Ascending aorta (tissue), 2 donors: ENCODE measurements at places on chromosomes 5 and 9.
A peak's percentile ranks its signal among the peaks of the same experiment; 100 is the strongest.

DNA sequence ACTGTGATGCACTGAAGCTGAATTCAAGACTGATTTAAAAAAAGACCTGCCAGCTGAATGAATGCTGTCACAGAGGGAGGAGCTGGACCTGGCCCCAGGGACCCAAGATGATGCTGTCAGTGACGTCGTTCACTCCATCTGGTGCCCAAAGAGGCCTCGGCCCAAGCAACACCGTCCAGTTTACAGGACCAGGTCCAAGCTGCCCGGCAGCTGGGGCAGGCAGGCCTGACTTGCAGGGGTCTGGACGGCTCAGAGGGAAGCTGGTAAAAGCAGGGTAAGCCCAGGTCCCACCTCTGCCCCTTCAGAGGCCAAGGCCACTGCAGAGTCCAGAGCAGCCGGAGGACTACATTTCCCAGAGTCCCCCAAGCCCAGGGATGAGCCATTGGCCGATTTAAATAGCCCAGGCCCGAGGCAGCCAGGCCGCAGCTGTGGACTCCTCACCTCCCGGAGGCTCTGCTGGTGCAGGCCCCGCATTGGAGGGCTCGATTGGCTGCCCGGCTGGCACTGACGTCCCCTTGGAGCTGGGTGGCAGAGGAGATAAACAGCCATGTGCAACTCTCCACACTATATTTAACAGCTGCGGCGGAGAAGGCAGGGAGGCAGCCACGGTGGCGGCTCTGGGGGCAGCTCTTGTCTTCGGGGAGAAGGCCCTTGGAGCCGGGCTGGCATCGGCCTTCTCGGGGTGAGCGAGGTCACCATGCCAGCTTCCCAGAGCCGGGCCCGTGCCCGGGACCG is at the start of gene PLPP7:
Gene PLPP7 (plus strand): TSS at position 423 of the 735 bp plus-strand sequence. CDS start 275 bp downstream, at position 698.
- DNase-seq: peak; percentile 91

DNA sequence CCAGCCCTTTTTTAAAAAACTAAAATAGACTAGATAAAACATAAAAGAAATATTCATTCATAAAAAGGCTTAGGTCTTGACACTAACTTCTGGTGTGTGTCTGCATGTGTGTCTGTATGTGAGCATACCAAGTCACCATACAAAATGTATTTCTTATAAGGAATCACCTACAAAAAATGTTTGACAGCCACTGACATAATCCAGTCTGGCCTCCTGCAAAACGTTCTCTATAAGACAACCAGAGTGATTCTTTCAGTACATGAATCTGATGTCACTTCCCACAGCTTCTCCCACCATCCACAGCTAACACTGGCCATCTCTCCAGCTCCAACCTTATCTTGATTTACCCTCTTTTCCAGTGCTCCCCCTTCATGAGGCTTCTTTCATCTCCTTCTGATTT is 192.3 kb downstream of the TLE1 start:
- no peak for DNase-seq

- DNase-seq: no peak
These were observed 28.1 kb downstream of the RNF20 start for GRCh38 chr9:101561740-101562139.

DNA sequence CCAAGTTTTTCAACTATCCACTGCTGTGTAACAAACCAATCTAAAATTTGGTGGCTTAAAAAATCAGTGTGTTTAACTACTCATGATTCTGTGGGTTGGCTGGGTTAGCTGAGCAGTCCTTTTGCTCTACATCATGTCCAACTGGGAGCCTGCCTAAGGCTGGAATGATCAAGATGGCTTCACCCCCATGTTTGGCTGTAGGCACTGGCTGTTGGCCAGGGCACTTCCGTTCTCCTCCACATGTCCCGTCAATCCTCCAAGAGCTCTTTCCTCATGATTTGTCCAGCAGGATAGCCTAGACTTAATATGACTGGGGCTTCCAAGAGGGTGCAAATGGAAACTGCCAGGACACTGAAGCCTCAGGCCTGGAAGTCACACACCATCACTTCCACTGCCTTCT is 17.0 kb upstream of the TSSK1B start:
- no peak for DNase-seq

GRCh38 chr5:99398976-99399375 is 470.2 kb upstream of the CHD1 start:
- DNase-seq: no peak

- no peak for DNase-seq
These were observed 92.7 kb downstream of the COL5A1 start for GRCh38 chr9:134734270-134734669.

GRCh38 chr9:108439947-108440346 is 415.8 kb downstream of the ACTL7B start:
- DNase-seq: no peak
